Erythroblast (primary cell): ENCODE measurements at places on chromosomes 2 and 18.

GRCh38 chr2:190634381-190634780, 14.5 kb upstream of the NAB1 start:
- no peak for DNase-seq

GRCh38 chr18:52764316-52764715, 424.3 kb downstream of the DCC start:
- no peak for DNase-seq

- no peak for DNase-seq
These were observed 138.9 kb upstream of the APCDD1 start for GRCh38 chr18:10315522-10315921.

DNA sequence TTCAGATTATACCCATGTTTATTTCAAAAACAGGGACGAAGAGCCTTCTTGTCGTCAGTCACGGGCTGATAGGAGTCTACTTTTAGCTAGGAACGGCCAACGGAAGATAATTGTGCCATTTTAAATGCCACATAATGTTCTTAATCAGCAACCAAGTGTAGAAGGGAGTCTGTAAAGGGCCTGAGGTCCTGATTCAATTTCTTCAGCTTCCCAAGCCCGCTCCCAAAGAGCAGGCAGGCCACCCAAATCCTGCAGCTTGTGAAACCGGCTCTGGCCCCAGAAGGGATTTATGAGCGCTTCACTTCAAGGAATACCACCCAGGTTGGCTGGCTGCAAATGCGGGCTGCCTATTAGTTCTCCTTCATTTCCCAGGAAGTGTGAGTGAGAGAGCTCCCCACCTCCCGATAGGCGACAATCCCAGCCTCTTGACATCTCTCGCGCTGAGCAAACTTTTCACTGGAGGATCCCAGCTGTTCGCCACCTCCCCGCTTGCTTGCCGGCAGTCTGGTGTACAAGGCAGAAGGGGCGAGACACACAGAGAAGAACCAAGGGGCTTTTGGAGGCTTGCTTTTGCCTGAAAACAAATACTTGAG, 272.9 kb downstream of the CDH20 start:
- DNase-seq = no peak

DNA sequence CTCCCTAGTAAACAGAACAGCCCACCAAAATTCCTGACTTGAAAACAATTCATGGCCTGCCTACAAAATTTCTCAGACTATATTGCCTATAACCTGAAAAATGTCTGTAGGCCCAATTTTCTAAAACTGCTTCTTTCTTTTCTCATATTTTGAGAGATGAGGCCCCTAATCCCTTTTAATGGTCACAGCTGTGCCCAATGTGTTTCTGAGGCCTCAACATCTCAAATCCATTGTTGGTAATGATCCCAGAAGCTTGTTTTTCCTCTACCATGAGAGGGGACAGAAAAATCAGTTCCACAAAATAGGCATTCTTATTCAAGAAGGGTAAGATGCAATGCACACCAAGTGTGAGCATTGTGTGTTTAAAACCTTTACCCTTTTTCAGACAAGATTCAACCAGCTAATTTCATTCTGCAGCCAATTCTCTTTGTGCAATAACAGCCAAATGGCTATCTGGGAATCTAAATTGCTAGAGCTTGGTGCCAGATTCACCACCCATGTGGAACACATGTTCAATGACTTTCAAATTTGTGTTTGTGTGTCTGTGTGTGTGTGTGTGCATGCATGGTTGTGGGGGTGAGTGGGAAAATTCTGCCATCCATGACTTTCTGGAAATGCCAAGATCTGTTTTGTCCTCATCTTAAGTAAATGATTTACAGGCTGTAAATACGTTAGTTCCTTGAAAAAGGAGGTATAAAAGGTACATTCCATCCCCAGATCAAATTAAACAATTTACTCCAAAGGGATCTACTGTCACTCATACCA, 319.5 kb downstream of the TNS1 start:
- DNase-seq = no peak

DNA sequence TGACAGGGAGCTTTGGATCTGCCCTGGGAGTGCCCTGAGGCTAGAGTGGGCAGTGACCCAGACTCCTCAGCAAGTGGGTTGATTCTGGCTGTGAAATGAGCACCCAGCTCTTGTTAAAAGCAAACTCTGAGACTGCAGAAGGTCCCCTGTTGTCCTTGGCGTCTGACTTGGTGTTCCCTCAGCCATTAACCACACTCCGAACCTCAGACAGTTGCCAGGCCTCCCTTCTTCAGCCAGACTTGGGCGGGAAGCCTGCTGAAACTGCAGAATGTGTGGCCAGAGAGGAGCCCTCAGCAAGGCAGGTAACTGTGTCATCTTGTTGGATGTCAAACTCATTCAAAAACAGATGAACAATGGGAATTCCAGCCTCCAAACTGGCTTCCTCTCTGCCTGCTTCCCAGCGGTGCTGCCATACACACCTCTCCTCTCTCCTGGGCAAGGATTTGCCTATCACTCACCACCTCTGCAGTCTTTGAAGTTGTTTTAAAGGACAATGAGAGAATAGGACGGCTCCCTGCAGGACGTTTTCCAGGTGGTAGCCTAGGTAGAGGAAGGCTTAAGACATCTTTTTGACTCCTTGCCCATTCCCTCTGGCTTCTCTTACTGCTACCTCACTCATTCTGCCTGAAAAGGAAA, 38.9 kb upstream of the B3GNT2 start:
- no peak for DNase-seq
